ENCODE measurements at places on chromosomes 7 and 10.

- DNase-seq = no peak
Measured at GRCh38 chr7:30858576-30858975, 53.1 kb upstream of the AQP1 start.

DNA sequence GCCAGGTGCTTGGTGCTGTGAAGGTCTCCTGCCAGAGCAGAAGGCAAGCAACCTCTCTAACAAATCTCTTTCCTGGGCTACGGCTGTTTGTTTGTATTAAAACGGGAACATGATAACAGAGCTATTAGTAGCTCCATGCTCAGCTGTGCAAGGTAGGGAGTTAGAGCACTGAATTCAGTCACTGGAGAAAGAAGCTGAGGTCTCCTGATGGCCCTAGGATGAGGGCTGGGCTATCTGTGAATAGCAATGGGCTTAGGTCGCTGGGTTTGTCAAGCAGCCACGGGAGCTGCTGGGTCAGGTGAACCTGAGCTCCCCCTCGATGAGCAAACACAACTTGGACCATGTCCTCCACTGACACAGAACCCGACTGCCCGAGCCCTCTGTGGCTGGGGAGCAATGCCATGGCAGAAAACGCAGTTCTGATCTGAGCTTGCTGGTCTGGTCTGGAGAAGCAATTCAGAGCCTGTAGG lies 24.4 kb downstream of the TACC2 start:
- no peak for DNase-seq

DNA sequence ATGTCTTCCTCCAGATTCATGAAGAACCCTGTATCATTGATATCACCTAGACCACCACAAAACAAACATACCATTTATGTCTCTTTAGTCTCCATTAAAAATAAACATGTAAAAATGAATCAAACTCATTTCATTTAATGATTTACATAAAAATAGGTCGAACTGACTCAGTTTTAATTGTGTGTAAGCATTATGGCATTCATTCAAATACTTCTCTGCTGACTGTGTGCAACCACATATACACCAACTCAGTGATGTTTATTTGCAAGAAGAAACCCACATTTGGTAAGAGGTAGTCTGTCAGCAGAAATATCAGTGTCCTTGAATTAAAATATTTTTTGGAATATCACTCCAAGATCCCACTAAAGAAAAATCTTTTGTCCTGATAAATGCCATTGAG lies 30.5 kb downstream of the ABCB1 start:
- no peak for DNase-seq

GRCh38 chr7:100221767-100222444 lies 2.2 kb downstream of the PVRIG start:
- DNase-seq = no peak
